ENCODE measurements at places on chromosomes 5 and 9.

- no peak overlapping the region for H3K27ac ChIP-seq
- no peaks in the 10 kb centered on the region for H3K36me3 ChIP-seq
- H3K4me3 ChIP-seq, result no peak overlapping the region
Measured at GRCh38 chr9:68555437-68556150, 14.9 kb upstream of the TMEM252 start.

DNA sequence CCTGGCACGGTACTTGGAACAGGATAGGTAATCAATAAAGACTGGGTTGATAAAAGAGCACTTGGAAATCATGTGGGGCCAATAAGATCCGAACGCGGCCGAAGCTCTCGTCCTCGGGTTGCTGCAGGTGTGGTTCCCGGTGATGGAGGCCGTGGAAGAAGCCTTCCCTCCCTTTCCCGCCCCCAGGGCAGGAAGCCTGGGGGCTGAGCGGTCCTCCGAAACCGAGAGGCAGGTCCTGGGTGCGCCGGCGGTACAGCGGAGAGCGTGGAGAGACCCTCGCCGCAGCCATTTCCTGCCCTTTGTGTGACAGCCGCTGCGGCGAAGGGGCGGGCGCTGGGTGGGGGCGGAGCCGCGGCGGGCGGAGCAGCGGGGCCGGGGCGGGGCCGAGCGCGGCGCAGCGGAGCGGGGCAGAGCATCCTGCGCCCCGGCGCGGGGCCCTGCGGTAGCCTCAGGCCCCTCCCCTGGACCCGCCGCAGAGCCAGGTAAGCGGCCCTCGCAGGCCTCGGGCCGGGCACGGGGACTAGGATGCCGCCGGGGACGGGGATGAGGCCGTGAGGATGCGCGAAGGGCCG lies at the start of gene CYFIP2:
Gene CYFIP2, plus strand, starts transcription at position 410 of the 572 bp plus-strand sequence. CDS start 19,239 bp downstream, outside the sequence.
- peak within 1 kb of the TSS; percentile 78 for H3K27ac ChIP-seq
- H3K4me3 ChIP-seq, result peak within 1 kb of the TSS; percentile 62
- DNase-seq, result peak; percentile 88
- H3K4me1 ChIP-seq, result peaks cover 65% of the 10 kb centered on the region

- H3K4me3 ChIP-seq, result no peak overlapping the region
- H3K4me1 ChIP-seq, result no peaks in the 10 kb centered on the region
- H3K36me3 ChIP-seq, result no peaks in the 10 kb centered on the region
- no peaks in the 10 kb centered on the region for H3K27me3 ChIP-seq
- no peak for DNase-seq
- H3K27ac ChIP-seq, result no peak overlapping the region
Measured at GRCh38 chr9:124137009-124137943, 120.5 kb upstream of the NEK6 start.

DNA sequence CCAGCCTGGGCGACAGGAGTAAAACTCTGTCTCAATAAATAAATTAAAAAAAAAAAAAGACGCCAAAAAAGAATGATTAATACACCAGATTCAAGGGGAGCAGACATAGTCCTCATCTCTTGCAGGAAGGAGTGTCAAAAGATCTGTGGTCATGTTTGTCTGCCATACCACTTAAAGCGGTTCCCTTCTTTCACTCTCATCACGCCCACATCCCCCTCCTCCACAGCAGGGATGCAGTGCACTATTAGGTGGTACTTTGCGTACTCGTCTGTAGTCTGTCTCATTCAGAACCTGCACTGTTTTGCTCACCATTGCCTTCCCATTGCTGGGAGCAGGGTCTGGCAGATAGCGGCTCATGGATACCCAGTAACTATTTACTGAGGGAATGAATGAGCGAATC lies 11.2 kb downstream of the CDHR2 start:
- peaks cover 24% of the 10 kb centered on the region for H3K4me1 ChIP-seq
- H3K4me3 ChIP-seq, result no peak overlapping the region
- no peaks in the 10 kb centered on the region for H3K27me3 ChIP-seq
- H3K27ac ChIP-seq, result no peak overlapping the region
- H3K36me3 ChIP-seq, result no peaks in the 10 kb centered on the region

GRCh38 chr9:36456480-36457065 lies 56.5 kb upstream of the RNF38 start:
- H3K27me3 ChIP-seq, result no peaks in the 10 kb centered on the region
- H3K4me1 ChIP-seq, result peaks cover 50% of the 10 kb centered on the region
- H3K36me3 ChIP-seq, result no peaks in the 10 kb centered on the region
- no peak overlapping the region for H3K27ac ChIP-seq
- DNase-seq, result no peak

GRCh38 chr5:59418808-59419207 lies 474.7 kb downstream of the PDE4D start:
- no peak overlapping the region for H3K27ac ChIP-seq
- no peaks in the 10 kb centered on the region for H3K4me1 ChIP-seq
- no peak for DNase-seq

Measured in CD4-positive, alpha-beta memory T cell (primary cell).